ENCODE measurements at places on chromosomes 5 and 9.

DNA sequence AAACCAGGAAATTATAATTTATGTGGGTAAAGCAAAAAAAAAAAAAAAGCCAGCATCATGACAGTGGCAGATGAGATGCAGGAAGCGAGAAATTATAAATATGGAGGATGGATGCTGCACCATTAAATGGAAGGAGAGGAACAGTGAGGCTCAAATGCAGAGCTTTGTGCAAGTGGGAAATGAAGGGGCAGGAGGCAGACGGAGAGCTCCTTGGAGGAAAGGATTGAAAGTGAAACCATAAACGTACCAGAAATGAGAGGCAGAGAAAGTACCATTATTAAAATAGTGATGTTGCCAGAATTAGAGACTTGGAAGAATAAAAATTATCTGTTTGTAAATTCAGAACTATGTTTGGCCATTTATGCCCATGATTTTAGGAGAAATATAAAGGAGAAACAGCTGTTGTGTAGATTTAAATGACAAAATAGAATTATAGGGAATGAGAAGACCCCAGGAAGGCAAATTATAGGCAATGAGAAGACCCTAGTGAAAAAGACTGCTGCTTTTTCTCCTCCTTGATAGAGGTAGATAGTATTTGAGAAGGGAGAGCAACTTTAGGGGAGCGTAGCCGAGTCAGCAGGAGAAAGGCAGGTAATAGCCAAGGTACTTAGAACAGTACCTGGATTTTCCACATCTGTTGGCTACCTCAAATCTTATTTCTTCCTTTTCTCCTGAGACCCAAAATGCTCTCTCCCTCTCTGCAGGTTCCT, 341.0 kb upstream of the CD180 start:
- no peak for DNase-seq

DNA sequence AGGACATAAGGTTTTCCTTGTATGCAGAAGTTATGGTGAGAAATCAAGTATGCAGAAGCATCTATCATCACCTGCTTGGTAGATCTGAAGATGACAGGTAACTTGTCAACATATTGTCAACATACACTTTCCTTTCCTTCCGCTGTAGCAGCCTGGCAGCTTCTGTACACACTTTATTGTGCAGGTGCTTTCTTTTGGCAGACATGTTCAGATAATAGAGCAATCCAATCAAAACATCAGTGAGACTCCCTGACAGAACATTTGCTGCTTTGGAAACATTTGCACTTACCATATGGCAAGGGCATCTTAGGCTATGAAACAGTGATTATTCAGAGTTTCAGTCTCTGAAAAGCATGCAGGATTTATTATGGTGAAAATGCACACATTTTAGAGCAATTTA, 161.1 kb upstream of the CDH12 start:
- no peak for DNase-seq

GRCh38 chr9:93041108-93041802, 17.2 kb upstream of the SUSD3 start:
- peak; percentile 22 for DNase-seq

GRCh38 chr9:98791608-98792490, 4.5 kb downstream of the ANKS6 start:
- DNase-seq, result no peak

GRCh38 chr5:181236471-181236870, 7.2 kb downstream of the RACK1 start:
- DNase-seq, result no peak

- no peak for DNase-seq
Observed at GRCh38 chr5:93192683-93193082, 388.3 kb downstream of the NR2F1-AS1 start.

DNA sequence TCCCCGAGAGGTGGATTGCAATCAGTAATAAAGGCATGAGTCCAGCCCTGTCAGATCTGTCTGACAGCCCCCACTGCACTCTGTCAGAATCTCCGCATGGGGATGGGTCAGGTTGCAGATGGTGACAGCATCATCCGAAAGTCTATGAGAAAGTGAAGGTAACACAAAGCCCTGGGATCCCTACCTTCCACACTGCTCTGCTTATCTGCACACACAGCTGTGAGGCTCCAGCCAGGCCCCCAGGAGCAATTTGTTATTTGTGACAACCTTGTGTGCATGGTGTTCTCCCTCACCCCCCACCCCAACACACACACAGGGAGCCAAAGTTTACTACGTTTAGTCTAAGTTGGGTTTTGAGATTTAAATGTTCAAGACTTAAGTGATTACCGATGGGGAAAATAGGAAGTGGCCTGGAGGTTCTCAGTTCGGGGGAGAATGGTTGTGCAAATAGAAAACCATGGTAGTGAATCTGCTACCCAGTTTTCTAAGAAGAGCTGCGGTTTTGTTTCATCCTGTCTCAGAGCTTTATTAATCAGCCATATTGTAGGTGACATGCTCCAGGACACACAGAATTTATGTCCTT, 92.7 kb downstream of the SV2C start:
- DNase-seq, result no peak

GRCh38 chr5:176882567-176882903, 16.6 kb downstream of the HK3 start:
- DNase-seq, result no peak

DNA sequence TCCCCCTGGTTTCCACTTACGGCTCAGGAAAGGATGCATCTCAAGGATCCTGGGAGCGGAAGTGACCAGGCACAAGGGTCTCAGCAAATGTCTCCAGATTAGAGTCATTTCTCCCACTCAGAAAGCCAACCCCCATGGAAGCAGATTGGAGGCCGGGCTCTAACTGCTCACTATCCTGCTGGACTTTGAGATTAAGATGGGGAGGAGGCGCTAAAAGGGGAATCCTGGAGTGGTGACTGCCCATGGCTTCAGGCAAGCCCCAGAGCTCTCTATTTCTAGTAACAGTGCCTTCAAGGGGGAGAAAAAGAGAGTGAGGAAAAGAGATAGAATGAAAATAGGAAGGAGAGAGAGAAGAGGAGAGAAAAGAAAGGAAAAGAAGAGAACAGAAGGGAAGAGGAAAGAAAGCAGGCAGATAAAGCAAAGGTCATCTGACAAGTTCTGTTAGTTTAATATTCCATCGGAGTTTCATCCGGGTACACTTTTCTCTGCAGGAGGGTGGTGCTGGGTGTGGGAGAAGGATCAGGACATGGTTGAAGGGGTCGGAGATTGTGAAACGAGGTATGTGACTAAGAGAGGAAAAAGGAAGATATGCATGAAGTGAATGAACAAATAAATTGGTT, at the start of gene AGXT2:
AGXT2 (minus strand) TSS at position 165 of the 620 bp plus-strand sequence; CDS start at position 108, 57 bp downstream.
- DNase-seq, result no peak

DNA sequence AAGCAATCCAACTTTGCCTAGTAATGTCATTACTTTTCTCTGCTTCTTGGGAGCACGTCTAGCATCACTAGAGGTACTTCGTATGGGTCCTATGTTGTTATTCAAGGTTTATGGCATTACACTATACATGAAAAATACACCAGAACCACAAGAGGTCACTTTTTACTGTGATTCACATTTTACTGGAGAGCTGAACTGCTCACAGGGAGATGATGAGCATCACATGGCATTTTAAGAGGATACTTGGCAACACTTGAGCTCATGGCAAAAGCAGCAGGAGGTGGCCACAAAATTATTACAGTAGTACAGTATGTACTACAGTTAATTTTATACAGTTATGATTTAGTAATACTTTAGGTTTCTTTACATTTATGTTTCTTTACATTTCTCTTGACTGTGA, 223.4 kb downstream of the PARP8 start:
- DNase-seq, result no peak

GRCh38 chr5:141841378-141842180, 36.6 kb downstream of the PCDH1 start:
- DNase-seq, result no peak

DNA sequence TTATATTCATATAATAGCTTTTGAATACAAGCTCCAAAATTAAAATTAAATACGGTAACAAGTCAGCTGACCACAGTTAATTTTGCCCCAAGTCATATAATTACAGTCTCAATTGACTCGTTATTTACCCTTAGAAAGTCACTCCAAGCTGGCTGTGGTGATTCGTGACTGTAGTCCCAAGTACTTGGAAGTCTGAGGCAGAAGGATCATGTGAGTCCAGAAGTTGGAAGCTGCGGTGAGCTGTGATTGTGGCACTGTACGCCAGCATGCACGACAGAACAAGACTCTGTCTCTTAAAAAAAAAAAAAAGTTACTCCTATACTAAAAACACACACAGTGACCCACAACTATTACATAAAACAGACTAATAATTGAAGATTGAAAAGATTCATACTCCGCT, 31.6 kb upstream of the DTWD2 start:
- no peak for DNase-seq

DNA sequence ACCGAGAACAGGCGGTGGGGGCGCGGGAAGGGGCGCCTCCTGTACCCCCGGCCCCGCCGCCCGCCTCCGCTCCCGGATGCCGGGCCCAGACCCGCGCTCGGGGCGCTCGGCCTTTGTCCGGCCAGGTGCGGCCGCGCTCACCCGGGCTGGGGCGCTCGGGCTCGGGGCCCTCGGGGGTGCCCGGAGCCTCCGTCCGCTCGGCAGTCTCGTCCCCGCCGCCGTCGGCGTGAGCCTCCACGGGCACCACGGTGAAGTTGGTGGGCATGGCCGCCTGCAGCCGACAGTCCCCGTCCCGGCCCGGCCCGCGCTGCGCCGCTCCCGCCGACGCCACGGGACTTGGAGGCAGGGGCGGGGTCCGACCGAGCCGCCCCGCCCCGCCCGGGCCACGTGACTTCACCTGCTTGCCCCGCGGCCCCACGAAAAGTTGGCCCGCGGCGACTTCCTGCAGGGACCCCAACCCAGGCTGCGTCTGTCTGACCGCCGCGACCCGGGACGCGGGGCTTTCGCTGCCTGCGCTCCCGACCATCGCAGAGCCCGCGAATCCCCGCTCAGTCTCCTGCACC, at the start of gene SLC12A7:
SLC12A7 (minus strand) TSS at position 337 of the 563 bp plus-strand sequence; CDS start at position 265, 72 bp downstream.
- DNase-seq, result peak; percentile 83

- DNase-seq, result no peak
Observed at GRCh38 chr5:86838083-86838482, 220.3 kb downstream of the COX7C start.

DNA sequence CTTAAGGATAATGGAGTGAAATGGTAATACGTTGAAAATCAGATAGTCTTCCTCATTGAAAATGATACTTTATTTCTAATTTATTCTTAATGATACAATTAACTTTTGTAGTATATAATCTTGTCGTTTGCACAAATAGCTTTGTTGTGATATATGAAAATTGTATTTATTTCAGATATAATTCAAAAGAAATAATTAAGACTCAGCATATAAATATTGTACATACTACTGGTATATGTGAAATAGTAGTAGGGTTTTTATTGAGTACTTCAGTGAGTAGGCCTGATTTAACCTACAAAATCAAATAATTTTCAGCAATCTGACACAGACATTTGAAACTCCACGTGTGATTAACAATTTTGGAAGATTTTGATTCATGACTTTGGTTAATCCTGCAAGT, 4.8 kb downstream of the C5orf22 start:
- no peak for DNase-seq

- no peak for DNase-seq
Observed at GRCh38 chr5:160743027-160743426, 109.0 kb downstream of the ATP10B start.

GRCh38 chr5:142946547-142947426, 176.6 kb downstream of the ARHGAP26 start:
- DNase-seq, result no peak

GRCh38 chr9:36928670-36929349, 105.3 kb downstream of the PAX5 start:
- DNase-seq, result peak; percentile 52

- no peak for DNase-seq
Observed at GRCh38 chr5:80955082-80955590, 5.0 kb upstream of the RASGRF2 start.

- no peak for DNase-seq
Observed at GRCh38 chr9:26329974-26330373, 562.6 kb downstream of the CAAP1 start.

DNA sequence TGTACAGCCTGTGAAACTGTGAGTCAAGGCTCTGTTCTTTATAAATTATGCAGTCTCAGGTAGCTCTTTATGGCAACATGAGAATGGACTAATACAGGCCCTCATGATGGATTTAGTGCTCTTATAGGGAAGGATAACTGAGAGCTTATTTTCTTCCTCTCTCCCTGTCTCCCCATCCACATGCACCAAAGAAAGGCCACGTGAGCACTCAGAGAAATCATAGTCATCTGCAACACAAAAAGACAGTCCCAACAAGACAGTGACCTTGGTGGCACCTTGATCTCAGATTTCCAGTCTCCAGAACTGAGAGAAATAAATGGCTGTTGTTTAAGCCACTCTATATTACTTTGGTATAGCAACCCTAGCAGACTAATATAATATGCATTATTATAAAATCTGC, 2133.6 kb upstream of the ACO1 start:
- DNase-seq, result peak; percentile 20

DNA sequence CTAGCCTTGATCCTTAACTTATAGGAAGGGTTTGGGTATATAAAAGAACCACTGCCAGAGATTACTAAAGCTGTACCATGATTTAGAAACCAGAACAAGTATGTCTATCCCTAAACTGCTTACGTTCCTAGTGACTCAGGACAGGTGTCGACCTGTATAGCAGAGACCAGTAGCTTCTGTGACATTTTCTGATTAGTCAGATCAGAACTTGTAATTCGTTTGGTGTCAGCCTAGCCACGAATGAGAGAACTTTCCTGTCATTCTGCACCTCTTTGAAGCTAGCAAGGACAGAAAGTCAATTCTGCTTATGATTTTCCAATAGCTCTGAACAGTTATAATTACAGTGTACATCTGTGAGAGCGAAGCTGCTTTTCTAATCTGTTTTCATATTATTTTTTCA, 39.5 kb downstream of the PRKACG start:
- DNase-seq, result no peak

DNA sequence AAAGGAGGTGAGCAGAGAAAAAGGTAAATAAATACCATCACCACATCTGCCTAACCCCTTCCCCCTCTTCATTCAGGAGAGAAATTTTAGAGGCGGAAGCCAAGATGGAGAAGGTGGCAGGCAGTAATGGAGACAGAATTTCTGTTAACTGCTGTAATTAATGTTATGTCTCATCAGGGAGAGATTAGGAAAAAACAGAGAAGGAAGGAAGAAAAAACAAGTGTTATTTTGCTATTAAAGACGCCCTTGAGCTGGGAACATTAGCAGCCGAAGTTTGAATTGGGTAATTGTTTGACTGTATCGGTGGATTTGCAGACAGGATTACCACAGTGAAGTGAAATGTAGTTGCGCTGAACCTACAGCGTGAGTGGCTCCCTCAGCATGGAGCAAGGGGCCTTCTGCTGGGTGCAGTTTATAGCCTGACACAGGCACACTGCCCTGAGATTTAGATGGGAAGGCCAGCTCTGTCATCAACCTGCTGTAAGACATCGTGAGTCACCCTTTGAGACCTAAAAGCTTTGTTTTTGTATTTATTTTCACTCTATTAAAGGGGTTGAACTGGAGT, 136.3 kb downstream of the ASTN2 start:
- DNase-seq, result no peak

Measured in HAP-1 (cell line).